ENCODE measurements at places on chromosomes 13 and 19.

- no peak for DNase-seq
Measured at GRCh38 chr19:40525234-40526051, 51.2 kb upstream of the SHKBP1 start.

- no peak for DNase-seq
Measured at GRCh38 chr13:50721672-50721992, 121.9 kb downstream of the DLEU7 start.

DNA sequence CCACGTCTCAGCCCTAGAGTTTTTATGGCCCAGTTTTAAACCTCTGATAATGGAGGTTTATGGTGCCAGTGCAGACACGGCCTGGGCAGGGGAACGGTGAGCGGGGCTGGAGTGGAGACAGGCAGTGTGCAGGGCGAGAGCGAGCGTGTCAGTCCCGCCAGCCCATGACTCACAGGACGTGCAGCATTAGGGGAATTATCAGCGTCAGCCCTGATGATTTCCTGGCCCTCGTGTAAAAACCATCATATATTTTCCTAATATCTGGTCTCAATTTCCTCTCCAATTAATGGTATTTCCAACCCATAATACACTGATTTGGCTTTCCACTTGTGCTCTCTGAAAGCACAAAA, 104.6 kb upstream of the VSTM2B start:
- DNase-seq, result no peak

- DNase-seq, result no peak
Measured at GRCh38 chr19:13987101-13987890, 18.8 kb downstream of the RFX1 start.

DNA sequence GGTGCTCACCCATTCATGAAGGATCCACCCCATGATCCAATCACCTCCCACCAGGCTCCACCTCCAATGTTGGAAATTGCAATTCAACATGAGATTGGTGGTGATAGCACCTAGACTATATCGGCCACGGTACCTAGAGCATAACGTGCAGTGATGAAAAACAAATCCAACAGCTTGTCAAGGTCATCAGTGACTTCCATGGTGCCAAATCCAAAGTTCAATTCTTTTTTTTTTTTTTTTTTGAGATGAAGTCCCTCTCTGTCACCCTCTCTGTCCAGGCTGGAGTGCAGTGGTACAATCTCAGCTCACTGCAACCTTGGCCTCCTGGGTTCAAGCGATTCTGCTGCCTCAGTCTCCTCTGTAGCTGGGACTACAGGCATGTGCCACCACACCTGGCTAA, 17.1 kb upstream of the ACP7 start:
- DNase-seq, result no peak

- DNase-seq, result no peak
Measured at GRCh38 chr13:47846886-47847285, 154.2 kb downstream of the SUCLA2 start.

DNA sequence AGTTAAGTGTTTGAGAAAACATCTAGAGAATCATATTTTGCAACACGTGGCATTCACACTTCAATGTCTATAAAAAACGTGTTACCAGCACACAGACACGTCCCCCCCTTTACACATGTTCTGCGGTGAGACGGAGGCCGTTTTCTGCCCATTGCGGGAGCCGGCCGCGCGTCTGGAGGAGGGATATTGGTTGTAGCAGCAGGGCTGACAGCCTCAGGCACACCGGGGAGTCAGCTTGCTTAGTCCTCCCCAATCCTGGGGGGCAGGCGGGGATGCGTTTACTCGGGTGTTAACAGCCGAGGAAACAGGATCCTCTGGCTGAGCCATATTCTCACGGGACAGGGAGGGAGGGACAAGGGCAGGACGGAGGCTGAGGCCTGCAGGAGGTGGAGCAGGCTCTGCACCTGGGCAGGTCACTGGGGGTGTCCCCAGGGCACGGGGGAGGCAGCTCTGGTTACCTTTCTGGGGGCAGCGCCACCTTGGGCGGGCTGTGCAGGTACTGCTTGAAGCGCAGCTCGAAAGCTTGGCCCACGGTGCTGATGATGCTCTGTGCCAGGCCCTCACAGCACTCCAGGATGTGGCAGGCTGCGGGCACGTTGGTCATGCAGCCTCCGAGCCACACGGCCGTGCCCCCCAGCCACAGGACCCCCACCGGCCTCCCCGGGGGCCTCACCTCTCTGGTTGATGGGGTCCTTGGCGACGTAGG, 25.0 kb downstream of the SHC2 start:
- no peak for DNase-seq

DNA sequence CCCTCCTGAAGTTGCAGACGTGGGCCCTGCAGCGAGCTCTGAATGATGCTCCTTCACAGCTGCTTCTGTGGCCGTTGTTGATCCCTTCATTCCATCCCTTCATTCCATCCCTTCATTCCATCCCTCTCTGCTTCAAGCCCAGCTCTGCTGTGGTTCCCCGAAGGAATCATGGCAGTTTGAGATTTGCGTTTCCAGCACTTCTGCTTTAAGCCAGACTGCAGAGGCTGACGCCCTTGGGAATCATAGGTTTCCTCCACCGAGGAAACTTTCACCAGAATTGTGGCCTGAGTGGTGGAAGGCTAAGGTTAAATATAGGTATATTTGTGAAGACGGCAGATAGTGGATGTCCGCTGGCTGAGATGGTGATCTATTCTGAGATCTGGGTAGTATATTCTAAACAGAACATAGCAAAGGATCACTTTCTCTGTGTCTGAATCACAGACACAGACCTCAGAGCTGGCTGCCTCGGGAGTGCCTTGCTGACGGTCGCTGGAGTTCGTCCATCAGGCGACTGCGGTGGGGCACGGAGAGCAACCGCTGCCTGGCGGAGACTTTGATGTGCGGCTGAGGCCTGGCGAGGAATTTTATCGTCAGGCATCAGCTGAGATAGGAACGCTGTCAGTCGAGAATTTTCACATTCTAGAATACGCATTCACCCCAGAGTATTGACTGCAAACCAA, 42.8 kb upstream of the DCUN1D2 start:
- no peak for DNase-seq

DNA sequence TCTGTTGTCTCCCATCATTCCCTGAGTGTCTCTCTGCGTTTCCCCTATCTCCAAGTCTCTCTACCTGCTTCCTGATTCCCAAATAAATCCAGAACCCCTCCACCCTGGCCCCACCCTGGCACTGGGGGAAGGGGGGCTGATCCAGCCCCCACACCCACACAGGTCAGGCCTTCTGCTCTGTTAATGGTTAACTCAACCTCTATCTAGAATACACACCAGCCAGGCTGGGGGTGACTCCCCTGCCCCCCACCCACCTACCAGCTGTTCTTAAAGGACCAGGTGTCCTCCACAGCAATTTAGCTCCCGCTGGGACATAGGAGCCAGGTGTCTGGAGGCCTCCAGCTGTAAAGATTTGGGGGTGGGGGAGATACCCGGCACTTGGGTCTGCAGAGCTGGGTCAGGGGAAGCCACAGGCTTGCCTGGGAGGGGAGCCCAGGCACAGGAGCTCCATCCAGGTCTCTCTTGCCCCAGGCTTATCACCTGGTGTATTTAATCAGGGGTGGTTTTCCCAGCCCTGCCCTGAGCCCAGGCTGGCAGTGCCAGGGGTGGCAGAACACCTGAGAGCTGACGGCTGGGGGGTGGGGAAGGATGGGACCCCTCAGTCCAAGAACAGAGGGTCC, 3.9 kb downstream of the IRF2BP1 start:
- DNase-seq, result no peak

DNA sequence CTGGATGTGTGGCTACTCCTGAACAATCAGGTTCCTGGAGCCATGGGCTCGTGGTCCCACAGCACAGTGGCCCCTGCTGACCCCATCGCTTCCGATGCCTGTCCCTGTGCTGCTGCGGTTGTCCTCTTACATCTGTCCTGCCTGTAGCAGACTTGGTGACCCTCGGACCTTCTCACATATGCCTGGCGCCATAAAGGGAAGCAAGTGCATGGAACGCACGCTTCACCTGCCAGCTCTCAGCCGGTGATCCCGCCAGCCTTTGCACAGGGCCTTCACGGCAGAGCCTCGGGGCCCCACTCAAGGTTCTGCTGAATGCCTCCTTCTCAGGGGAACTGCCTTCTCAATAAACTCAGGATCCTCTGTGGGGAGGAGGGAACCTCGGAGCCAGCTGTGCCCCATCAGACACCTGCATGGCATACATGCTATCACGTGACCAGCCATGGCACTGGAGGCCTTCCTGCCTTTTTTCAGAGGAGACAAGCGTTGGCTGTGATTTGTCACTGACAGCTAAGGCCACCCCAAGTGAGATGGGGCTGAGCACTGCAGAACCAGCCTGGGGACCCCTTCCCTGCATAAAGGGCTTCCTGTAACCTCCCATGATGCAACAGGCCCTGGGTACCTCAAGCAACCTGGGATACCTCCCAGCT, 24.3 kb downstream of the PEPD start:
- DNase-seq, result no peak

DNA sequence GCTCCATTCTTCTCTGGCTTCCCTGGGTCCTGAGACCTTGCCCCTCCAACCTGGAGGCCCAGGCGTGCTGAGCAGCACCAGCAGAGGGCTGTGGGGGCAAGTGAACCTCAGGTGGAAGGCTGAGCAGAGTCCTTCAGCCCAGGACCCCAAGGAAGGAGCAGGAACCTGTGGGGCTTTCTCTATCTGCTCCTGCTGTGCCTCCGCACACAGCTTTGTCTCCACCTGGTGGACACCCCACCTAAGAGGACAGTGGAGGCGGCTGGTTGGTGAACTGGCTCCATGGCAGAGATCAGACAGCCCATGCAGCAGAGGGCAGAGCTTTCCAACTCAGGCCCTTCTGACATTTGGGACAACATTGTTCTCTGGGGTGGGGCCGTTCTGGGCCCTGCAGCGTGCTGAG, 19.7 kb downstream of the ZFR2 start:
- DNase-seq, result peak; percentile 27

DNA sequence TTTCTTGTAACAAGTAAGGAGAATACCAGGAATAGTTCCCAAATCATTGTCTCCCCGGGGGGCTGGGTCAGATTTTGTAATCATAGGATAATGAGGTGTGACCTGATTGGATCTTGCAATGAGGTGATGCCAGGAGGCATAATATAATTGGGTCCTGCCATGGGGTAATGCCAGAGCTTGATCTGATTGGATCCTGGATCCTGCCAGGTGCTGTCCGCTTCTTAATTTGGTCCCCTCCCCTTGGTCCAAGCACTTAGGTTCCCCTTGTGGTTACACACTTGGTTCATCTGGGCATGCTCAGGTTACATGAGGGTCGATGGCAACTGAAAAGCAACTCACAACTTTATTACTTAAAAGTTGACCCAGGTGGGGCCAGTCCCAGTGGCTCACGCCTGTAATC, 20.1 kb downstream of the RASL11A start:
- no peak for DNase-seq

DNA sequence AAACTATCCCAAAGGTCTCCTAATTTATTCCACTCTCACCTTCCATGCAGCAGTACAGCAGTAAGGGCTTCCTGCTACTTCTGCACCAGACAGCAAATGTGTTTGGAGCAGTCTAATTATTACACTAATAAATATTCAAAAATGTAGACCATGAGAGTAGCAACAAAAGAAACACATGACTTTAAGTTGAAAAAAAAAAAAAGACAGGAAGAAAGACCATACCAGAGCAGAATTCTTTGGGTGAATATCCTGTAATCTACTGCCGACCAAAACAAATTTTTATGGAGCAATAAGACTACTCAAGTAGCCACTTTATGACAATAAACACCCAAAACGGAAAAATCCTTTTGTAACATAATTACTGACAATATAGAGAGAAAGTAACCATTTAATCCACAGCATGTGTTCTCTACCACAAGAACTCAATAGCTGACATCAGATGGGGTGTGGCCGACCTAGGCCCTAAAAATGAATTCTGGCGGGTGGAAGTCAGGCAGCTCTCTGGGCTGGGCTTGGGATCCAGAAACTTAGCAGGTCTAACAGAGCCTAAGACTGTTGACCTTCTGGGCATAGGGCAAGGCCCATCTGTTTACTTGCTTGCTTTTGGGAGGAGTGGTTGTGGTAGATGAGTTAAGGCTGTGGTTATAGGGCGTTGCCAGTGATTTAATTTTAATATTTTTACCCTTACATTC, 4.6 kb downstream of the KLF12 start:
- no peak for DNase-seq

DNA sequence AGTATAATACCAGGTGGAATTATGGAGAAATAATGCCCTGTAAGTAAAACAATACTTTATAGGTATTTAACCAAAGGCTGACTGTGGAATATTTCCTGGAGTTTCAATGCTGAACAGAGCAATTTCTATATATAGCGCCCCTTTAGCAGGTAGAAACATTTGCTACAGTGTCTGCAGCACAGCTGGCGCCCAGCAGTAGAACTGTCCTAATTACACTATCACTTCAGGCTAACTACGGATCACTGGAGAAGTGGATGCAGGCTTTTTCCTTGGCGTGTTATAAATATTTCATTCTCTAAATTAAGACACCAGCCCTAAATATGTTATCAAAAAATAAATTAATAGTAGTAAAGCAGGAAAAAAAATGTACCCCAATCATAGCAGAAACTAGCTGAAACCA, 3.1 kb downstream of the SHISA2 start:
- DNase-seq, result no peak

DNA sequence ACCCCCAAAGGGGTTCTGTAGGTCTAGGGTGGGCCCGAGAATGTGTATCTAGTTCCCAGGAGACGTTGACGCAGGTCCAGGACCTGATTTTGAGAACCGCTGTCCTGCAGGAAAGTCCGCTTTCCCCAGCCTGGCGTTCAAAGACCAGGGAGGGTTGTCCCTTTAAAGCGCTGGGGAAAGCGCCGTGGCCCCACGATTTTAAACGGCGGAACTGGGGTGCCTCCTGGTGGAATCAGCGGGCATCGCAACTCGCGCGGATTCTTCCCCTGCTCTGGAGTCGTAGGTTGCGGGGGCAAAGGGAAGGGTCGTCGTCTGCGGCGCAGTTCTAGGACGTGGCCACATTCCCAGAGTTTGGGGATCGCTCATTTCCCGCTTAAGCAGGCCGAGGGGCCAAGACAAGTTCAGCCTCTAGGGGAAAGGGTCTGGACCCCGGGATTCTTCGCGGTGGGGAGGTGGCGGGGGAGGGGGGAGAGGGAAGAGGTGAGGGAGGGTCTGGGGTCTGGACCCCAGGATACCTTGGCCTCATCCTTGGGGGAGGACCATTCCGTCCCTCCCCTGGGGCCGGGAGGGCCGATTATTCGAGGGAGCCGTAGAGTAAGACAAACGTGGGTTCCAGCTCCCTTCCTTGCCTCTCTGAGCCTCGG, 7.7 kb downstream of the PNMA8B start:
- DNase-seq, result peak; percentile 87

DNA sequence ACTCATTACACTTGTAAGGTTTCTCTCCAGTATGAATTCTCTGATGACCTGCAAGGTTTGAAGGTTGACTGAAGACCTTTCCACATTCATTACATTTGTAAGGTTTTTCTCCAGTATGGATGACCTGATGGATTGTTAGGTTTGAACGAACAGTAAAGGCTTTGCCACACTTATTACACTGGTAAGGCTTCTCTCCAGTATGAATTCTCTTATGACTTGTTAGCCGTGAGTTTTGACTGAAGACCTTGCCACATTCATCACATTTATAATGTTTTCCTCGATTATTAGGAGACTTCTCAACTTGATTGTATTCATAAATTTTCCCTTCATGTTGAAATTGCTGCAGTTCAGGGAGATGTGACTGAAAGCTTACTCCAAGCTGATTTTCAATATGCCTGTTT, 6.8 kb upstream of the ZNF347 start:
- DNase-seq, result no peak
